ENCODE measurements at places on chromosomes 1 and 21.

DNA sequence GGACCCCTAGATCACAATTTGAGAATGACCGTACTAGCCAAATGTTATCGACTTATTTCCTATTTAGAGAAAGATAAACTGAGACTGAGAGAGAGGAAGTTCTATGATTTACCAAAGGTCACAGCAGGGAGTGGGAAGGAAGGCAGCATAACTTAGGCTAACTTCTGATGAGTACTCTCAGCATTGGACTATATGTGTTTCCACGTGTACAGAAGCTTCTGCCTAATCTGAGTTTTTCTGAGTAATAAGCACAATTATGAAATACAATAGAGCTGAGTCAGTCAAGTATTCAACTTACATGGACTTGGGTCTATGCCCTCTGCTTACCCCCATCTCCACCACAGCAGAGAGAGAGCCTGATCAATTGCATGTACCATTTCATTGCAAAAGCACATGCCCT is 88.1 kb upstream of the HIVEP3 start:
- DNase-seq = no peak

GRCh38 chr1:200035397-200035955 is 8.0 kb downstream of the NR5A2 start:
- DNase-seq = no peak

- no peak for DNase-seq
Measured at GRCh38 chr1:8590721-8591351, 226.6 kb downstream of the RERE start.

GRCh38 chr21:41613533-41613909 is 105.6 kb upstream of the TMPRSS2 start:
- no peak for DNase-seq

DNA sequence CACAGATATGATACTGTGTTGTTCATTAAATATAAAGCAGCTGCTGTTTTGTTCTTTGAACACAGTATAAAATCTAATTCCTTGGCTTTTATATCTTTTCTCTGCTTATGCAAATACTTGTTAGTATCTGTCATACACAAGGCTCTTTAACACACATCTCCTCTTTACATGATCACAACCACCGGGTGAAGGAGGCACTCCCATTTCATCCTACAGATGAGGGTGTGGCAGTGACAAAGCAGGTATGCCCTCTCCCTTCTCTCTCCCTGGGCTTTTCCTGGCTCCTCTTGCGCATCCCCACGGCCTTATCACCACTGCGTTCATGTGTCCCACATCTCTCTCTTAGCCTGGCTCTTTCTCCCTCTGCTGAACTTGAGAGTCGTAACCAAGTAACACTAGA is 38.2 kb downstream of the JUN start:
- DNase-seq = no peak

DNA sequence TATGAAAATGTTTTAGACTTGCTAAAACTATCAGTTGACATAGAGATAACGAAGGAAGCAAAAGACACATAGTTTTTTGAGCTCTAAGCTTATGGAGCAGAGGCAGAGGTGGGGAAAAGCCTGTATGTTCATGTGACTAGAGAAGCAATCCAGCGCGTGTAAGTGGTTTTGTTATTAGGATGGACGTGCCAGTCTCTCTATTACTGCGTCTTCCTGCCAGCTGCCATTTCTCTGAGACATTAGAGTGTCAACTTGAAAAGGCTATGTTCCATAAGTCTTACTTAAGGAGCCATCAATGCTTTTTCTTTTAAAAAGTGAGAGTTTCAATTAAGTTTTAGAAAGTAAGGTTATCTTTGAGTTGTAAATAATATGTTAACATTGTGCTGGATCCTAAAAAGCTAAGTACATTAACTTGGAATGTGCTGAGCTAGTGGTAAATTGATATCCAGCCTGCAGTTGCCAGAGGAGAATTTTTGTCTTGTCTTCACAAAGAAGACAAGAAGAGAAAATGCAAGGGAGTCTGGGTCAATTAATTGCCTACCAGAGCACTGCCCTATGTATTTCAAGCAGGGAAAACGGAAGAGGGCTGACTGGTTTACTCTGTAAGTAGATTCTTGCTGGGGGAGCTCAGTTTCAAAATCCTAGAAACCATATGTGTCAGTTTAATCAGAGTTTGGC is 161.8 kb upstream of the B3GALT2 start:
- no peak for DNase-seq
